ENCODE measurements at places on chromosomes 6 and 20.

DNA sequence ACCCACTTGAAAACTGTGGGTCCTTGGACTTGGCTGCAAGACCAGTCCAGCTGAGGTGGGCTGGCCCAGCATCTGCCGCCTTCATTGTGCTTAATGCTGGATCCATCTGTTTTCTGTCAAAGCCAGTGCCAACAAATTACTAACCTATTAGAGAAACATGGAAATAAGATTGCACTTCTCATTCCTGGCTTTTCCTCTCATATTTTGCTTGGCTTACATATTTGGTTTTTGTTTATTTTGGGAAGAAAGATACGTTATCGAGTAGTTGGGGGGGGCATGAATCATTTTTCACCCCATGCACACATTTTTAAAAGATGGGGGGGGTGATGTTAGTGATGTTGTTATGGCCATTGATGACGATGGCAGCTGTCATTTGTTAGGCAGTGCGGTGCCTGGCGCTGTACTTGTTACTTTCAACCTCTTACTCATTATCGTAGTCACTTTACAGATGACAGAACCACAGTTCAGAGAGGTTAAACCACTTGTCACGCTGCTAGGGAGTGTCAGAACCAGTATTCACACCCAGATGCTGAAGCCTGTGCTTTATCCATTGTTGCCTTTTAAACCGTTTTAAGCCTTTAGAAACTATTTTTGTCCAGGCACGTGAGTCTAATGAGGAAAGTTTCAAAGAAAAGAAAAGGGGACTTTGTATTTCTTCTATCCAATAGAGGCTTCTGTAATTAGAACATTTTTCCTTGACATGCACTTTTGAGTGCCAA lies 180.0 kb downstream of the TMEM242 start:
- DNase-seq = no peak

DNA sequence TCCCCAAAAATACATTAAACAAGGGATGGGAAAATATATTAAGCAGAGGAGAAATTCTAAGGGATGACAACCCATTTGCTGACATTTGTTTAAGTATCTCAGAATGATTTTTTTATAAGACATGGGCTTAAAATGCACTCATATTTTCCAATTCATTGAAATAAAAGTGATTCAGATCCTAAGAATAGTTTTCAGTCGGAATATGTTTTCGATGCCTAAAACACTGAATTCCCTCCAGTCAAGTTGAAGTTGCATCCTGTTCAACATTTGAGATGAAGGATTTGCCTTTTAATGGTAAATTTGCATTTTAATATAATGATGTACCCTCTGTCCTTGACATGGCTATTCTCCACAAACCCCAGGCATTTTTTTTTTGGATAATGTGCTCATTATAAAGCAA lies 79.3 kb downstream of the PTCHD4 start:
- no peak for DNase-seq

- no peak for DNase-seq
These were observed 299.1 kb downstream of the EPHA7 start for GRCh38 chr6:93120154-93120742.

GRCh38 chr6:29753309-29753644 lies 30.0 kb downstream of the HLA-F start:
- DNase-seq = no peak

- no peak for DNase-seq
These were observed 64.8 kb downstream of the JARID2 start for GRCh38 chr6:15310680-15311079.

GRCh38 chr6:106752641-106753040 lies 123.3 kb downstream of the QRSL1 start:
- DNase-seq = no peak

DNA sequence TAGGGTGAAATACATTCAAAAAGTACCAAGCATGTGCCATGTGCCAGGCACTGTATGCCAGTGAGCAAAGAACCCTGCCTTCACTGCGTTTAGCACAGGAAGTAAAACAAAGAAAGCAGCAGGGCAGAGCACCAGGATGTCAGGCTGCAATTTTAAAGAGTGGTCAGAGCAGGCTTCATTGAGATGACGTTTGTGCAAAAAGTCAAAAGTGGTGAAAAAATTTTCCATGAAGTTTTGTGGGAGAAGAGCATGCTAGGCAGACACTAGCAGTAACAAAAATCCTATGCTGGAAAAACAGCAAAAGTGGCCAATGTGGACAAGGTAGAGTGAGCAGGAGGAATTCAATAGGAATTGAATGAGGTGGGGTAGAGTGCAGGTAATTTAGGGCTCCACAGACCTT lies 31.3 kb downstream of the AKIRIN2 start:
- DNase-seq = no peak

DNA sequence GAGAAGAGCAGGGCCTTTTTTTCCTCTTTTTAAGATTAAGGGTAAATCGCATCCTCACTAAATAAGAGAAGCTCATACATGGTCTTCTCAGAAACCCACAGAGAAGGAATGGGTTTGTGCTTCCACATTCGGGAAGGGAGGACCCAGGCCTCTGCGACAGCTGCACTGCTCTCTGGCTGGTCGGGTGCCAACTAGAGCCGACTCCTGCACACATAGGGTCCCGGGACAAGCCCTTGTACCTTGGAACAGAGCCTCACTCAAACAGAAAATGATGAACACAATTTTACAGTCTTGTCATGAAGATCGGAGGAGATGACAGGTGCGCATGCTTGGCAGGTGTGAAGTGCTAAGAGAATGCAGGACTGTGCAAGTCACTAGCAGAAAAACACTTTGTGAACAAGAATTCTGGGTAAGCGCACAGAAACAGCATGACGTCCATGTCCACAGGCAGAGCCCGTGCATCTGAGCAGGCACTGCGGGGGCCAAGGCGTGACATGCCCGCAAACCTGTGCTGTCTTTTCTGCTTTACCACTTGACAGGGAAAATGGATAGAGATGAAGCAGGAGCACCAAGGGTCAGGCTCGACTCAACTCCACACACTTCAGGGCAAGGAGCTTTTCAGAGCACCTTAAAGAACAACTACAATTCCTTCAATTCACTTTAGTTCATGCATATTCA lies 101.0 kb upstream of the MPC1 start:
- DNase-seq = no peak

DNA sequence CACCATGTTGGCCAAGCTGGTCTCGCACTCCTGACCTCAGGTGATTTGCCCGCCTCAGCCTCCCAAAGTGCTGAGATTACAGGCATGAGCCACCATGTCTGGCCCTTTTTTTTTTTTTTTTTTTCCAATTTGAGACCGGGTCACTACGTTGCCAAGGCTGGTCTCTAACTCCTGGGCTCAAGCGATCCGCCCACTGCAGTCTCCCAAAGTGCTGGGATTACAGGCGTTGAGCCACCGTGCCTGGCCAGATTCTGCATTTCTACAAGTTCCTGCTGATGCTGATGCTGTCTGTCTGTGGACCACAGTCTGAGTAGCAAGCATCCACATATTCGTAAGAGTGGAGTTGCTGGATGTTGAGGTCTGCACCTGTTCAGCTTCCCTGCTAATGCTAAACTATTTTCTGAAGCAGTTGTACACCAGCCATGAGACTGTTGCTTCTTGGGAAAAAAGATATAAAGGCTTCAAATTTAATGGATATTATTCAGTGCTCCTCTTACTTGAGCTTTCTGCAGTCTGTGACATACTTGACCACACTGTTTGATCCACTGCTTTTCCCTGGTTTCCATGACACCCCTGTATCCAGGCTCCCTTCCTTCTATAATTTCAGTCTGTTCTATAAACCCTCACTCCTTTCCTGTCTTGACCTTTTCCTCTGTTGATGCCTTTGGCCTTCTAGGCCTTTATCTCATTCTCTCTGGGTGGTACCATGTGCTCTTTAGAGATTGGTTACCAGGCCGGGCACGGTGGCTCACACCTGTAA lies 10.1 kb upstream of the ZBTB12 start:
- DNase-seq = no peak

DNA sequence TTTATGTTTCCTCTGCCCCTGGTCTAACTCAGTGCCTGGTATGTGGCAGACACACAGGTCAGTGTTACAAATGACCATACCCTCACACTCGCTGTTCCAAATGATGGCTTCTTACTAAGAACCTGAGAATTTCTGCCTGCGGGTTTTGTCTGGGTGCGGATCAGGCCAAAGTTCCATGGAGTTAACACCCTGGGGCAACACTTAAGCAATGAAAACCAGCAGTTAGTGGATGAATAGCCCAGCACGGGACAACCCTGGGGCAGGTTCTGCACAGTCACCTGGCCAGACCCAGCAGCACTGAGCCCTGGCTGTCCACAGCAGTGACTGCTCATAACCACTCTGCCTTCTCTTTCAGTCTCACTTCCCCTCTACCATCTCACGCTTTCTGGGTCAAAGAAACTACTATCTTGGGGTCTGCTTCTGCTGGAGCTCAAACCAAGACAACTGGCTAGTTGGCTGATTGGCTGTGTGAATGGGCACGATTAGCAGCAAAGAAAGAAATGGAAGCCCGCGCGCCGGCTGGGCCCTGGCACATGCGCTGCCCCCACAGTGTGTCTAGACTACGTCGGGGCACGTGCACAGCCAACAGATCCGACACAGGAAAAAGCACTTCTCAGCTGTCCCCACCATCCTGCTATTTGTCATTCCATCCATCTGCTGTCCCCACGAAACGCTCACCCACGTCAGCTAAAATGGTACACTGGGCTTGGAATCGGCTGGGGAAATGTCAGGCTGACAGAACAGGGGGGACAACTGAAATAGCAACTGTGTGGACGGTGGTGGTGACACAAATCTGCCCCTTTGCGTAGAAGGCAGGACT lies 36.6 kb downstream of the MGME1 start:
- no peak for DNase-seq

DNA sequence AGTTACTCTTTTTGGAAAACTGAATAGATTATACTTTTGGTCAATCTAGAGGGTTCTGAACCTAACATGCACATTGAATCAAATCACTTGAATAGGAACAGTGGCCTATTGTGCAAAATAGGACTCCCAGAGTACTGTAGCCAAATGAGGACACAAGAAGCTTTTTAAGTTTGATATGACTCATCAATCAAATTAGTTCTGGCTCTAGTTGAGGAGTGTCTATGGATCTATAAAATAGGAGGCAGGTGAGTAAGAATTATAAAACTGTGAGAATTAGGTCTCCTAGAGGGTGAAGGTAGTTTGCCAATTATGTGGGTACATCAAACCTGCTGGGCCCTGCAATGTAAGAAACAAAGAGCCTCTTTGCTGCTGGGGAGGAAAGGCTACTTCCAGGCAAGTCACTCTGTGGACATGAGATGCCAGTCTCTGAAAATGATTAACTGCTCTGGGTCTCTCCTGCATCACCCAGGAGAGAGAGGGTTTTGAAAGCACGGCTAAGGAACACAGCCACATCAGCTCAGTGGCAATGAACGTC lies 112.3 kb downstream of the RCAN2 start:
- DNase-seq = no peak

- DNase-seq = no peak
These were observed 115.8 kb upstream of the MAP7 start for GRCh38 chr6:136666041-136666440.

DNA sequence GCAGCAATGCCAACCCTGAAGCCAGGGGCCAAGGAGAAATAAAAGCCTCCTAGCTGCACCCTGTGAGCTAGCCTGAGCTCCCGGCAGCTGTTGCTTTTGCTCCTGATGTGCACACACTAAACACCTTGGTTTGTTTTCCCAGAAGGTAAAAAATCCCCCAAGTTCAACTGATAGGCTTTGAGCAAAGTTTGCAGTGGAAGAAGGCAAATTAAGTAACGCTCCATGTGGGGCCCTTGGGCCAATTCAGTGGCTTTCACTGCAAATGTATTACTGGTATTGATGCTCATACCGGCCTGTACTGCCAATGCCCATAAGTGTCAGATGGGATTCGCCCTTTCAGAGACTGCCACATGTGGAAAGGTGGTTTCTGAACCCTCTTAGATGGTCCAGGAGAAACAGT lies 9.4 kb upstream of the IDH3B start:
- DNase-seq = no peak

DNA sequence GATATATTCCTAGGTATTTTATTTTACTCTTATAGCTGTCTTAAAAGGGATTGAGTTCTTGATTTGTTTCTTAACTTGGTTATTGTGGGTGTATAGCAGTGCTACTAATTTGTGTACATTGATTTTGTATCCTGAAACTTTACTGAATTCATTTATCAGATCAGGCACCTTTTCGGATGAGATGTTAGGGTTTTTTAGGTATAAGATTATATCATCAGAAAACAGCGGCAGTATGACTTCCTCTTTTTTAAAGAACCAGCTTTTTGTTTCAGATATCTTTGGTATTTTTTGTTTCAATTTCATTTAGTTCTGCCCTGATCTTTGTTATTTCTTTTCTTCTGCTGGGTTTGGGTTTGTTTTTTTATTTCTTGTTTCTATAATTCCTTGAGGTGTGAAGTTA lies 382.4 kb upstream of the ADGRB3 start:
- DNase-seq = no peak

DNA sequence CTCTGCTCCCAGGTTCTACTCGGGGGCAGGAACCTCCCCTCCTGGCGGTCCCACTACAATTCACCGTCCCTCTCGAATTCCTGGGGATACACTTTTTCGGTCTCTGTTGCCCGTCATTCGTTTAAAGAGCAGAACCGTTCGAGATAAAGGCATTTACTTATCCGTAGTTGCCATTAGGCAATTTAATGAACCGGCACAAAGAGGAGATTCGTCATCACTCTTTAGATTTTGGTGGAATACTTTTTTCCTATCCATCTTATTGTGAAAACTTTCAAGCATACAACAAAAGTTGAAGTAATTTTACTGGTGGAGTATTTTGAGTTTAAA lies 1.2 kb upstream of the CD24 start:
- DNase-seq = no peak

All from thymus (tissue), 14 donors.